CD4-positive, alpha-beta T cell treated with Interleukin-10 for 1 hour (primary cell): ENCODE measurements at places on chromosomes 7 and 10.

DNA sequence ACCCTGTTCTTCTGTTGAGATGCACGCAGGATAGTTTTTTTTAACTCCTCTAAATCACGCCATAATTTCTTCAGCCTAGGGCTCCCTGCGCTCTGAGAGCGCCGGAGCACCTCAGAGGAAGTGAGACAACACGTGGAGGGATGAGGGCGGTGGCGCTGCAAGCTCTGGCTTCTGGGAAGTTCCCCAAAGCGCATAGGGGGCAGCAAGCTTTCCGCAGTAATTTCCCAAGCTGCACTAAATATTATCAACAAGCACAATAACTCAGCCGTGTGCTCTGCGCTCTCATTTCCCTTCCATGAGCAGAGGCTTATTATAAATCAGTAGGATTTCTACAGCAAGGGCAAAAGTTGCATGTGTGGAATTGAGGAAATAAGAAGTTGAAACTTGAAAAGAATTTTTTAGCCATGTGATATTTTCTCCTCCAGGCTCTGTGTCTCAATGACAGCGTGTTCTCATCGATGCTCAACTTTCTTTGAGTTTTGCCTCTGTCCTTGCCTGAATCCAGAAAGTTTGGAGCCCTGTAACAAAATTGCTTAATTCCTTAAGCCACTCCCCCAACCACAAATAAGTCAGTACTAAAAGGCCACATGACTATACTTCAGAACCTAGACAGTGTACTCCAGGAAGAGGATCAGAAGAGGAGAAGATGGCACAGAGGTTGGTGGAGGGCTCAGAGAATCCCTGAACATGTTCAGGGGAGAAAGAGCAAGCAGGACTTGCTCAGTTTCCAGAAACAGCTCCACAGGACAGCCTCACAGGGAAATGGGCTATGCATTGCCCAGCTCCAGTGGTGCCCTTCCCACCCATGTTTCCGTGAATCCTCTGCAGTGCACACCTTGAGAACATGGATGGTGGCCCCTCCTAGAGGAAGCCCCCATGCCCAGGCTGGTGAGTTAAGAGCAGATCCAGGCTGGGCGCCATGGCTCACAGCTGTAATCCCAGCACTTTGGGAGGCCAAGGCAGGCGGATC is 221.5 kb upstream of the GHITM start:
- peak; percentile 7 for DNase-seq

DNA sequence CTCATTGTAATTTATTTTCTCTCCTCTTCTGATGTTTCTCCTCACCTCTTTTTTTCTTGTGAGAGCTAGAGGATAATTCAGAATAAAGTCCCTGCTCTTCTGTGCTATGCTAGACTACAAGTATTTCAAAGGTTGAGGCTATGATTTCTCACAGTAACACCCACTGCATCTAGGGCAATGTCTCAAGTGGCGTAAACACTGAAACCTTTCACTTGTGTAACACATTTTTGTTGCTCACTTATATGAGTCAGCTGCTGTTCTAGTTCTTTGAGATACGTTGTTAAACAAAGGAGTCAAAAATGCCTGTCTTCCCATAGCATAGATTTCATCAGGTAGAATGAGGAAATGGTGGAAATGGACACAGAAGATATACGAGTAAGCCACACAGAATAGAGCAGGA is 305.1 kb upstream of the PITRM1 start:
- no peak for DNase-seq

DNA sequence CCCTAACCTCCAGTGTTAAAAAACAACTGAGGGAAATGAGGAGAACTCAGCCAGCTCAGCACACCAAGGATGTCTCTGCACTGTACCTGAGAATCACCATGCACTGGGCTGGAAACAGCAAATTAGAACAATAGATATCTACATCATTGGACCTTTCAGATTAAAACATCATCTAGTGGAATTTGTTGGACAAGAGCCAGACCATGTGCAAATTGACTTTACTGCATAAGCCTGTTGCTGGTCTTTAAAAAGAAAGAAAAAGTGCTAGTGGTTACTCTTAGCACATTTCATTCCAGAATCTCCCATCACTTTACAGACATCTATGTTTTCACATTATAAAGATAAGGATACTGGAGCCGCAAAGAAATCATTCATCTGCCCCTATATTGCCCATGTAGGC is 75.4 kb downstream of the FGFR2 start:
- DNase-seq: no peak

- DNase-seq: no peak
Observed at GRCh38 chr7:28124413-28124812, 56.2 kb downstream of the JAZF1 start.

DNA sequence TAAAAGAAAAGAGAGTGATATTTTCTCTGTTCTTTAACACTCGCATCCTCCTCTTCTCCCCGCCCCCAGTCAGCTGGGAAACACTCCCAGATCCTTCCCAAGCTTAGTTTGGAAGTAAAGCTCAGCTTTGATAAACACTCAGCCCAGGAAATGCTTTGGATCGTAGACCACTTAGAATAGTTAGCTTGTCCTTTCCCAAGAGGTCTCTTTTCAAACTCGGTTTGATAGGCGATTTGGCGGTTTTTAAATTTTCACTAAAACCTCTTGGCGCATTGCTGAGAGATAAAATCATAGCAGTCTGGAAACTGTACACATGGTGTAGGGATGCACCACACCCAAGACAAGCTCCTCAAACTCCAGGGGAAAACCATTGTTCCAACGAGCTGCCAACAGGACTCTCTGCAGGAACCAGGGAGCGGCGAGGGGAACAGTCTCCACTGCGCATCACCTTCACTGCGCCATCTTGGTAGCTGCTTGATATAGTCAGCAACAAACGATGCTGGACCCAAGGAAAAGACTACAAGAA is 22.3 kb downstream of the SMURF1 start:
- no peak for DNase-seq

GRCh38 chr10:99457813-99458212 is 27.4 kb upstream of the GOT1 start:
- DNase-seq: no peak
